Nasal cavity respiratory epithelium epithelial cell of viscerocranial mucosa (primary cell): ENCODE measurements at places on chromosomes 2 and 18. TPM values are rescaled to one million over a fixed set of nuclear protein-coding genes. Genes with fewer than 3 reads are reported as not detected.

MC5R gene
- not detected in 2 replicates for total RNA-seq

GPR45 gene
- total RNA-seq: not detected in 2 replicates

CDH7 gene
- total RNA-seq: under 0.01 TPM in 1 of 2 replicates, not detected in the other

SLC23A3 gene
- total RNA-seq: 0.68 and 3.8 TPM in 2 replicates

SETBP1 gene
- total RNA-seq: 1.0 and 5.3 TPM in 2 replicates

APCDD1 gene
- not detected in 2 replicates for total RNA-seq

GALNT13 gene
- total RNA-seq: 1.0 and 1.4 TPM in 2 replicates

RNF152 gene
- 24.6 and 76.5 TPM in 2 replicates for total RNA-seq

ANKRD62 gene
- total RNA-seq: under 0.01 TPM in 1 of 2 replicates, not detected in the other

CAD gene
- 34.9 and 61.9 TPM in 2 replicates for total RNA-seq

COL4A4 gene
- total RNA-seq: under 0.01 and 0.43 TPM in 2 replicates

CNDP1 gene
- total RNA-seq: not detected in 2 replicates

COL5A2 gene
- total RNA-seq: 9.6 and 23.5 TPM in 2 replicates

CD8A gene
- total RNA-seq: 0.07 TPM in 1 of 2 replicates, not detected in the other

RBM44 gene
- 0.28 and 0.34 TPM in 2 replicates for total RNA-seq

STAM2 gene
- total RNA-seq: 30.1 and 34.2 TPM in 2 replicates

LYPD6B gene
- 10.9 and 11.1 TPM in 2 replicates for total RNA-seq

TDRD15 gene
- total RNA-seq: not detected in 2 replicates

BOLL gene
- not detected in 2 replicates for total RNA-seq

MYO5B gene
- 53.4 and 57.1 TPM in 2 replicates for total RNA-seq

EPHA4 gene
- 2.7 and 7.6 TPM in 2 replicates for total RNA-seq

PCBP1 gene
- total RNA-seq: 21.5 and 76.6 TPM in 2 replicates

ASAP2 gene
- total RNA-seq: 25.6 and 33.1 TPM in 2 replicates

REG3A gene
- total RNA-seq: not detected in 2 replicates
